ENCODE measurements at places on chromosomes 2 and 18.

GRCh38 chr2:45180779-45181178, 171.5 kb upstream of the SIX2 start:
- DNase-seq = no peak

- DNase-seq = no peak
Observed at GRCh38 chr18:63379639-63379962, 12.6 kb upstream of the KDSR start.

GRCh38 chr2:218006741-218007140, 3.9 kb upstream of the TNS1 start:
- no peak for DNase-seq

DNA sequence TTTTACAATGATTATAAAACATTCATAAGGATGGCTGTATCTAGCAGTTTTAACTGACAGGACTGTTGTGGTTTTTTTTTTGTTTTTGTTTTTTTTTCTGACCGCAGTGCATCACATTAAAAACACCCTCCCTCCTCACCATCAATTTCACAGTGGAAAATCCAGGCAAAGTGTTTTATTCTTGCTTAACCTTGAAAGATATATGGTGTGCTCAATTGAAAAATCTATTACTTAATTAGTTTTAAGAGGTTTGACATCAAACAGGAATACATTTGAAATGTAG, 250.7 kb downstream of the DLGAP1 start:
- no peak for DNase-seq

GRCh38 chr18:48075707-48076093, 145.2 kb upstream of the SMAD2 start:
- no peak for DNase-seq

DNA sequence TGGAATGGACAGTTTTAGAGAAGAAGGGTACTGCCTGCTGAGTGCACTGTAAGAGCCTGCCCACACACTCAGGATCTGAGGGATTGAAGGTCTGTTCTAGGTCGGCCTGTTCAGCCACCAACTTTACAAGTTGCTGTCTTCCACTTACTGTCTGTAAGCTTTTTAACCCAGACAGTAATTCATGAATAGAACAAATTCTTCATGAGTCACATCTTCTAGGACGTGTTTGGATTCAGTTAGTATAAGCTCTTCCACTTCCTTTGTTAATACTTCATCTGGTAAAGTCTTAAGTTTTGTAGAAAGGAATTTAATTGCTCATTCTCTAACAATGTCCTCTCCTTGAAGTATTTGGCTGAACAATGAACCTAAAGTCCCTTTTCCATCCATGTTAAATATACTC, 74.6 kb downstream of the PDE11A start:
- no peak for DNase-seq

DNA sequence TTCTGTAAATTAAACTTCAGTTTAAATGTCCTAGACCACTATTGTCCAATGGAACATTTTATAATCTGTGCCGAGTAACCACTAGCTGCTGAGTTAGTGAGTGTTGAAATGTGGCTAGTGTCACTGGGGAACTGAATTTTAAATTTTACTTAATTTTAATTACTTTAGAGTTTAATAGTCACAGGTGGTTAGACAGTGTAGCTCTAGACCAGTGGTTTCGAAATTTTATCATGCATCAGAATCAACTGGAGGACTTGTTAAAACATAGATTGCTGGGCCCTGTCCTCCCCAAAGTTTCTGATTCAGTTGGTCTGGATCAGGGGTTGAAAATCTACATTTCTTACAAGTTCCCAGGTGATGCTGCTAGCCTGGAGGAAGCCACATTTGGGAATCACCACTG, 110.4 kb downstream of the FMNL2 start:
- no peak for DNase-seq

DNA sequence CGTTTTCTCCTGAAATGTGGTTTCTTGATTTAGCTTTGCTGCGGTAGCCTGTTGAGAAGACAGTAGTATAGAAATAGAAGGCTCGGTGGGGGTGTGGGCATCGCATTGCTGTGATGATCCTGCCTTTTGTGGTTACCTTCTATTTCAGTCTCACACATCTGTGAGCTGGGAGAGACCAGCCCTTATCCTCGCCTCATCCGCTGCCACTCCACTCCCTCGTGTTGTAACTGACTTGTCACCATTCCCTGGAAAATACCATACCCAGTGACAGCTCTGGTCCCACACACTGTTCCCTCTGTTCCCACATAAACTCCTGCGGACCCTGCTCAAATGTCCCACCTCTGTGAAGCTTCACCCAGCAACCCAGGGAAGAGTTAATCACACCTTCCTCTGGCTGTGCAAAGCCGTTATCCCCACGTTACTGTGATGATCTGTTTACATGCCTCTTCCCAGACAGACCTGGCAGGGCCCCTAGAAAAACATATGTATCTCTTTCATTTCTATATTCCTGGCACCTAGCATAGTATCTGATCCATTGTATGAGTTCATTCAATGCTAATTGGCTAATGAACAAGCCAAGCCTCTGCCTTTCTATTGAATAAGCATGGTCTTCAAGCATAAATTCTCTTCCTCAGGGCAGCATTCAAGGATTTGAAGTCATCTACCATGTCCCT, 114.6 kb downstream of the MAPK4 start:
- no peak for DNase-seq

Measured in stimulated activated CD8-positive, alpha-beta memory T cell treated with anti-CD3 and anti-CD28 coated beads, Interleukin-15, amount 100 ng/mL, for 4 hours (primary cell).